Osteoblast (primary cell): ENCODE measurements at places on chromosomes 3 and 15.

DNA sequence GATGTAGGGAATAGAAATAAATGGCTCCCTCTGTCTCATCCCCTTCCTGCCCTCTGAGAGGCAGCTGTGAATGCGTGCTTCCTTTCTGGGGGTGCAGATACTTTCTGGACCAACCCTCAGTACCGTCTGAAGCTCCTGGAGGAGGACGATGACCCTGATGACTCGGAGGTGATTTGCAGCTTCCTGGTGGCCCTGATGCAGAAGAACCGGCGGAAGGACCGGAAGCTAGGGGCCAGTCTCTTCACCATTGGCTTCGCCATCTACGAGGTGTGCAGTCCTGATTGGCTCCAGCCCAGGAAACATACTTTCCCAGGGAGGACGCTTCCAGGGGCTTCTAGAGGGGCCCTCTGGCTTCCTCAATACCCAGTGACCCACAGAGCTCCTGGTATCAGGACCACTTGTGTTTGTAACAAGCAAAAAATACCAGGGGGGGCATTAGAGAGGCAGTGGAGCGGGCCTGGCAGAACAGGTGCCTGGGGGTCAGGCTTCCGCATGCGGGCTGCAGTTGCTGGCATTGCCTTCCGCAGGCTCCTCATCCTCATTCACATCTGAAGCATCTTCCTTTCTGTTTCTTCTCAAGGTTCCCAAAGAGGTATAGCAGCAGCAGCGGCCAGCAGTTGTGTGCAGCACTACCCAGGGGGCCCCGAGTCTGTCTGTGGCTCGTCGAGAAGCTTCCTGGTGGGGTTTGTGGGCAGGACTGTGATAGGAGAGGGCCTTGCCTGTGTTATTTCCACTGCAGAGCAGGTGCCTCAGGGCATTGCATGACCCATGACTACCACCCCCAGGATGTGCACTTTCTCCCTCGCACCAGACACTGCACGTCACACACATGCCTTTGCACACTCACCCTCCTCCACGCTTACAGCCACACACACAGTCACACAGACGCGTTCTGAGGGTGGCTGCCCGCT lies 42.5 kb downstream of the CAPN3 start:
- H3K27me3 ChIP-seq, result no peaks in the 10 kb centered on the region
- H3K4me3 ChIP-seq, result no peak overlapping the region
- no peaks in the 10 kb centered on the region for H3K36me3 ChIP-seq
- H3K27ac ChIP-seq, result no peak overlapping the region

GRCh38 chr15:48871542-48871941 lies 6.4 kb upstream of the EID1 start:
- peaks cover 14% of the 10 kb centered on the region for H3K4me1 ChIP-seq
- H3K27ac ChIP-seq, result no peak overlapping the region
- H3K27me3 ChIP-seq, result no peaks in the 10 kb centered on the region
- H3K4me3 ChIP-seq, result no peak overlapping the region

DNA sequence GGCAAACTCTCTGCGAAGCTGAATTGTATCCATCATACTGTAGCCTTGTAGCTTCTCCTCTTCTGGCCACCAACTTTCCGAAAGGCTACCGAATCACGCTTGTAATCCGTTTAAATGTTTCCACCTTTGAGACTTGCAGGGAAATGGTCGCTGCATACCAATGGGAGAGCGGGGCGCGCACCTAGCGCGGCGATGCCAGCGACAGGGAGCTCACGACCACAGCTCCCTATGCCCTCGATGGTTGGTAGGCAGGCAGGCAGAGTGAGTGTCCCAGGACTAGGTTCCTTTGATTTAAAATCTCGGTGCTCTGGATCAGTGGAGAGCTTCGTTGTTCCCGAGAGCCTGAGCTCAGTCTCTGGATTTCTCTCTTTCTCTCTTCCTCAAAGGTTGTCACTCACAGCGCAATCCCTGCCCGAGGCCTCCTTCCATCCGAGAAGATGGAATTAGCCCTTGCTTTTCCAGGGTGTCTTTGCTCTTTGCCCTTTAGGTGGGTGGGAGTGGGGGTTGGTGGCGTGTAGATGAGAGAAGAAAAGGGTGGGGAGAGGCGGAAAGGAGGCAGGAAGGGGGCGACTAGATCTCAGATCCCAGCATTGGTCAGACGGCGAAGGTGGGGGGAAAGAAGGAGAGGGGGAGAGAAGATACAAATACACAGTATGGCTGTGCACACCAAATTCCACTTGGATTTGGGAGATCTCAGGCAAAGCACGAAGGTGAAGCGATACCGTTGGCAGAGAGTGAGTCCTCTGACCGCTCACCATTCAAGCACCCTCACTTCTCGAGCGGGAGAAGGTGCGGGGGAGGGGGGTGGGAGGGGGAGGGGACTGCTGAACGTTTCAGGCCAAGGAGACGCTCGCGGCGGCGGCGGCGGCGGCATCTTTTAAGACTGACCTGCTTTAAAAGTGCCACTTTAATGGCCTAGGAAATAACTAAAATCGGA lies at the start of gene SLITRK3:
Gene SLITRK3, minus strand, starts transcription at position 745 of the 937 bp plus-strand sequence. CDS start 5,554 bp downstream, outside the sequence.
- peak; percentile 62 for DNase-seq
- no peak within 1 kb of the TSS for H3K27ac ChIP-seq
- H3K4me1 ChIP-seq, result no peaks in the 10 kb centered on the region
- H3K36me3 ChIP-seq, result no peaks in the 10 kb centered on the region
- peak within 1 kb of the TSS; percentile 37 for H3K4me3 ChIP-seq

- no peak for DNase-seq
- H3K4me3 ChIP-seq, result no peak overlapping the region
- no peak overlapping the region for H3K27ac ChIP-seq
- H3K36me3 ChIP-seq, result peaks cover 23% of the 10 kb centered on the region
Observed at GRCh38 chr3:172241405-172241804, 202.0 kb downstream of the FNDC3B start.

DNA sequence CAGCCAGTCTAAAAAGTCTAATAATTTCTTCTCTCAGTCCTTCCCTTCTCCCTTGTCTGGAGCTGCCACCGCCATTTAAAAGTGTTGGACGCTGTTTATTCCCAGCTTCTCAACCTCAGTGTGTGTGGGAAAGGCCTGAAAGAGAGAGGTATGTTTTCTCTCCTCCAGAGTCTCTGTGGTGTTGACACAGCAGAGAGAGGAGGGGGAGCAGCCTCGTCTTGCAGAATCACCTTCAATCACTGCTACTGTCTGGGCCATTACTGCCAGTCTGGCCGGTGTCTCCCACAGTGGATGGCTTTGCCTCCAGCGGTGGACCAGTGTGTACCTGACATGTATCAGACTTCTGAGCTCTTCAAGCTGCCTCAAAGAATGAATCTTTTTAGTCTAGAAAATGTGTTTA lies 101.4 kb upstream of the TRIM42 start:
- no peaks in the 10 kb centered on the region for H3K27me3 ChIP-seq
- no peaks in the 10 kb centered on the region for H3K4me1 ChIP-seq
- H3K36me3 ChIP-seq, result no peaks in the 10 kb centered on the region
- H3K27ac ChIP-seq, result no peak overlapping the region
- no peak overlapping the region for H3K4me3 ChIP-seq
- DNase-seq, result no peak

- H3K4me3 ChIP-seq, result no peak overlapping the region
- H3K4me1 ChIP-seq, result no peaks in the 10 kb centered on the region
- no peak overlapping the region for H3K27ac ChIP-seq
- H3K36me3 ChIP-seq, result no peaks in the 10 kb centered on the region
- no peaks in the 10 kb centered on the region for H3K27me3 ChIP-seq
Observed at GRCh38 chr3:156985711-156986110, 159.6 kb downstream of the LEKR1 start.

GRCh38 chr3:81929697-81930096 lies 168.3 kb upstream of the GBE1 start:
- no peak for DNase-seq
- no peaks in the 10 kb centered on the region for H3K27me3 ChIP-seq
- no peak overlapping the region for H3K27ac ChIP-seq
- no peaks in the 10 kb centered on the region for H3K4me1 ChIP-seq
- H3K4me3 ChIP-seq, result no peak overlapping the region

- no peak overlapping the region for H3K27ac ChIP-seq
- no peaks in the 10 kb centered on the region for H3K27me3 ChIP-seq
- no peak for DNase-seq
- H3K36me3 ChIP-seq, result peaks cover 83% of the 10 kb centered on the region
Observed at GRCh38 chr15:25066708-25067107, 111.9 kb downstream of the SNRPN start.

DNA sequence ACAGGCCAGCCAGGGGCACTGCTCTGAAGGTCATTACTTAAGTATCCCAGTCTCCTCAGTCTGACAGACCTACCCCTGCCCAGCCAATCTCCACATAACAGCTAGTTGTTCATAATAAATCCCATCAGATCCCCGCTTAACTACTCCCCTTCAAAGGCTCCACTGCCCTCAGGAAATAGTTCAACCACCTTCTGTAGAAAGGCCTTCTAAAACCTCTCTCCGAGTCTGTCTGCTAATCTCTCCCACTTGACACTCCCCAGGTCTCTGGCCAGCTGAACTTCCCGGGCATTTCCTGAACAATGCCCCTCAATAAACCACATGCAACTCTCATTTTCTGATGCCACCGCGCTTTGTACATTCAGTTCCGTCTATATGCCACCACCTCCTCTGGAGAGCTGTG lies 6.0 kb downstream of the PRC1 start:
- no peak for DNase-seq
- H3K4me1 ChIP-seq, result peaks cover 21% of the 10 kb centered on the region
- H3K27ac ChIP-seq, result peak overlapping the region; percentile 7
- peaks cover 13% of the 10 kb centered on the region for H3K36me3 ChIP-seq
- no peak overlapping the region for H3K4me3 ChIP-seq

DNA sequence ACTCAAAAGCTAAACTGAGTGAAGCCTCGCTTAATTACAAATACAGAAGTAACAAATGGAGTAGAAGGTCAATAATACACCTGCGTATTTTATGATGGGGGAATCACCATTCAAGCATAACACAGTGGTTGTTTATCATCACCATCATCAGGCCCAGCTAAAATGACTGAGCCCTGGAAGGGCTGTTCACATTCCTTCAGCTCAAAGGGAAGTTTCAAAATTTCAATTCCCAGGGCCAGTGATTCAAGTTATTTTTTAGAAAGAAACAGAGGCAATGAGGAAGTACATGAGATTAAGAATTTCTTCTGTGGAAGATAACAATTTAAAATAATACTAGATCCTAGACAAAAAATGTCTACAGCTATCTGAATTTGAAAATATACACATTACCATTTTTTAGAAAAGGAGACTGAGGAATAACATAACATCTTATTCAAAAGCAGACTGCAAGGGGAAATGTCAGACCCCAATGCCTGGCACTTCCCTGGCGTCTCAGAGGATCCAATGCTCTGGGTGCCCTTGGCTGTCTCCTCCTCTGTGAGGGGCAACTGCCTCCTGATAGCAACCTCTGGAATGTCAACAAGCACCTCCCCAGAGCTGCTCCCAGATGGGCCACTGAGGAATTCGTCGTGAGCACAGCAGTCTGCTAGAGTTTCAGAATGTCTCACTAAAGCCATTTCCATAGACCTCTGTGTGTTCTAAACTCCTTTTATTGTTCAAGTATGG lies 22.8 kb downstream of the EHD4 start:
- H3K27me3 ChIP-seq, result no peaks in the 10 kb centered on the region
- H3K27ac ChIP-seq, result peak overlapping the region; percentile 48
- no peak for DNase-seq
- peaks cover 24% of the 10 kb centered on the region for H3K36me3 ChIP-seq
- no peak overlapping the region for H3K4me3 ChIP-seq

DNA sequence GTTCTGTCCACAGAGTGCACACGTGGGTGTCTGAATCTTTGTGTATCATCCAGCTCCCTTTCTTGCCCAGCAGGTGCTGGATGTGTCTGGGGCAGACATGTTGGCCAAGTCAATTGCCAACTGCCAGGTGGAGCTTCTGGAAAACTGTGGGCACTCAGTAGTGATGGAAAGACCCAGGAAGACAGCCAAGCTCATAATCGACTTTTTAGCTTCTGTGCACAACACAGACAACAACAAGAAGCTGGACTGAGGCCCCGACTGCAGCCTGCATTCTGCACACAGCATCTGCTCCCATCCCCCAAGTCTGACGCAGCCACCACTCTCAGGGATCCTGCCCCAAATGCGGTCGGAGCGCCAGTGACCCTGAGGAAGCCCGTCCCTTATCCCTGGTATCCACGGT lies 12.5 kb upstream of the RPP14 start:
- H3K27me3 ChIP-seq, result peaks cover 5% of the 10 kb centered on the region
- no peak overlapping the region for H3K4me3 ChIP-seq
- H3K27ac ChIP-seq, result no peak overlapping the region
- no peaks in the 10 kb centered on the region for H3K4me1 ChIP-seq

DNA sequence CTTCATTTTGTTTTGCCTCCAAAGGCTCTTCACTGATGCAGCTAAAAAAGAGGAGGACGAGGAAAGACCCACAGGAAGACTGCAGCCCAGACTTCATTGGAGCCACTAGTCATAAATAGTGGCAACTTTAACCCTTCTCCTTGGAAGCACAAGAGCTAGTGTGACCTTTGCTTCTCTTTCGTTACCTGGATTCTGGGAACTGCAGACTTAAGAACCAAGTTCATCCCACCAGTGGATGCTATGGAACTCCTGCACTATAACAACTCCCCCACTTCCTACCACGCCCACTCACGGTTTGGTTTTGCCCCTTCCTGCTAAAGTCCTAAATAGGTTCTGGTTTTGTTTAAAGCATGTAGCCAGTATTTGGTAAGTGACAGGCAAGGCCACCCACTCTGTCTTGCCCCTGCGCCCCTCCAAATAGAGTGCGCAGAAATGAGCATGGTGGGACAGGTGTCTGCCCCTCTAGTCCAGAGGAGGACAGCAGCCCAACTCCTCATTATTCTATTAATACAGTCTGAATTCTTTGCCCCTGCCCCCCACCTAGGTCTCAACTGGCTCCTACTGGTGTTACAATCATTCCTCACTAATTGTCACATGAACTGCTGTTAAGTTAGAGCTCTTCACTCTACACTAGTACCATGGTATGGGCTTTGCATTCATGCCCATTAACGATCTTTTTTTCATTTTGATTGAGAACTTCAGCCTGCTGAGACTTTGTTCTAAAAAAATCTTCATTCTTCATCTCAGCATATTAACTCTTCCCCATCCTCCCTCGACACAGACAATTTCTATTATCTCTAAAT lies 504.6 kb downstream of the FOXP1 start:
- H3K27me3 ChIP-seq, result no peaks in the 10 kb centered on the region
- no peak overlapping the region for H3K27ac ChIP-seq
- peaks cover 47% of the 10 kb centered on the region for H3K4me1 ChIP-seq
- DNase-seq, result no peak

- peak; percentile 88 for DNase-seq
- no peak overlapping the region for H3K4me3 ChIP-seq
- peaks cover 15% of the 10 kb centered on the region for H3K36me3 ChIP-seq
- no peaks in the 10 kb centered on the region for H3K27me3 ChIP-seq
- H3K27ac ChIP-seq, result peak overlapping the region; percentile 96
Observed at GRCh38 chr3:113783463-113783862, 36.6 kb downstream of the ATP6V1A start.

DNA sequence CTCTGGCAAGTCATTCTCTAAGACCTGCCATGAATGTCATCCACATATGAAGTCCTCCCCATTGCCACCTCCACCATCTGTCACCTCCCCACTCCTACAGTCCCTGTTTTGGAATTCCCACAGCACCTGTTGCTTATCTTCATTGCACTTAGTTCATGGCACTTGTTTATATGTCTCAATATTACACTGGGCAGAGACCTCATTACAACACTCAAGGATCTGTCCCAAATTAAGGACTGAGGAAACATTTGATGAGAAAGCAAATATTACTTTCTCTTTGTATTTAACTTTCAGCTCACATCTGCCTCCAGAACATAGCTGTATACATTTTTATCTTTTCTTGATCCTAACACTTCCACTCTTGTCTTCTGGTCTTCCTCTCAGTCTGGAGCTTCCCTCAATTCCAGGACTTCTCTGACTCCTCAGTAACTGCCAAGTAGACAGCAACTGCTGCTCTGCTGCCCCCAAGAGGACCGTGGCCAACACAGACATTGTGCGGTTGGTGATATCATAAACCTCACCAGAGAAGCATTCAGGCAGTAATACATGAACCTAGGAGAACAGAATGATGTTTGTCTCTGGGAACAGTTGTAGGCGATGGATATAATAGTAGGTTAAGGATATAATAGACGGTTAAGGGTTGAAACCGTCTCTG lies 45.0 kb upstream of the FGF12 start:
- H3K4me3 ChIP-seq, result no peak overlapping the region
- peak; percentile 85 for DNase-seq
- H3K4me1 ChIP-seq, result no peaks in the 10 kb centered on the region
